ENCODE measurements at places on chromosomes 12 and 14. TPM values are rescaled to one million over a fixed set of nuclear protein-coding genes. Genes with fewer than 3 reads are reported as not detected.

OVCH1 gene
- total RNA-seq = not detected

DNA sequence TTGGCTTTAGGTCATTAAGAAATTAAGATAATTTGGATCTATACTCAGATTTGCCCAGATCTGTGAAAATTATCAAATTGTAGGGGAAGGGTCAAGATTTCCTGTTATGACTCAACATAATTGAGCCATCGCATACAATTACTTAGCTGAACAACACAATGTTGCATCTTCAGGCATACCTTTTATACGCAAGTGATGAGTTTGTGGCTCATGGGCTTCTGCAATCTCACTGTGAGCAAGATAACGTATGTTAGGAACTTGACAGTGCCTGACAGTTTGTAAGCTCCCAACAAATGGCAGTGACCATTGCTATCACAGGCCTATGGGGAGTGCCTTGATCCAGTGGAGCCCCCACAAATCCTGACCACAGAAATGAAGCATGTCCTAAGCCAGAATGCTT lies 199.7 kb downstream of the BCAT1 start:
- no peak for DNase-seq

DNA sequence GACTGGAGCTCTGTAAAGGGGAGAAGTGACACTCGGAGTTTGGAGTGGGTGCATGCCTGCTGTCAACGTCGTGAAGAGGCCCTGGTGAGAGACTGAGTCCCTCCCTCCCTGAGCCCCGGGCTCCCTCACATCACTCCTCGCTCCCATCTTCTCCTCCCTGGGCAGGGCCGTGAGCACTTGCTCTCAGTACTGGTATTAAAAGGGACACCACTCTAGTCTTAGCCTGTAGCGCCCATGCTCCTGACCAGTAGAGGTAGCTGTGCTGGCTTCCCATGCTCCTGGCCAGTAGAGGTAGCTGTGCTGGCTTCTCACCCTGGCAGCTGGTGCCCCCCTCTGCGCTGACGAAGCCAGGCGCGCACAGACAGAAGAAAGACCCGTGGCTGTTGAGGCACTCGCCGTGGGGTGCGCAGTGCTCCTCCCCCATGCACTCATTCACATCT lies 14.7 kb downstream of the ISCA2 start:
- DNase-seq = no peak

- DNase-seq = no peak
These were observed 78.6 kb downstream of the SLC15A5 start for GRCh38 chr12:16198884-16199283.

HOXC5 gene
- total RNA-seq = not detected

PLBD1 gene
- not detected for total RNA-seq

Data from SJSA1 (cell line).